ENCODE measurements at places on chromosomes 12 and 14. TPM values are rescaled to one million over a fixed set of nuclear protein-coding genes. Genes with fewer than 3 reads are reported as not detected.
A peak's percentile ranks its signal among the peaks of the same experiment; 100 is the strongest.

GRCh38 chr12:106582641-106583230 is at the start of gene RFX4:
RFX4 (plus strand) TSS chr12:106583004; CDS start chr12:106583321, 317 bp downstream.
- peak; percentile 94 for DNase-seq

DNA sequence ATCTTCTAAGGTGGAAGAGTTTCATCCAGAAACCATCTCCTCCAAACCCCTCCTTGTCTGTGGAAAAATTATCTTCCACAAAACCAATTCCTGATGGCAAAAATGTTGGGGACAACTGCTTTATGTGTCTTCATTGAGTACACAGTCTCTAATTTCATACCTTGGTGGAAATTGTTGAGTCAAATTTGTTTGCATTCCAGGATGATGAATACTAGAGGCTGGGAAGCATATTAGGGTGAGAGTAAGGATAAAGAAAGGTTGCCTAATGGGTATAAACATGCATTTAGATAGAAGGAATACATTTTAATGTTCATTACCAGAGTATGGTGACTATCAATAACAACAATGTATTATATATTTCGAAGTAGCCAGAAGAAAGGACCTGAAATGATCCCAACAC is 98.2 kb downstream of the C12orf42 start:
- no peak for DNase-seq

- no peak for DNase-seq
Measured at GRCh38 chr14:22569106-22569736, 19.8 kb downstream of the DAD1 start.

DNA sequence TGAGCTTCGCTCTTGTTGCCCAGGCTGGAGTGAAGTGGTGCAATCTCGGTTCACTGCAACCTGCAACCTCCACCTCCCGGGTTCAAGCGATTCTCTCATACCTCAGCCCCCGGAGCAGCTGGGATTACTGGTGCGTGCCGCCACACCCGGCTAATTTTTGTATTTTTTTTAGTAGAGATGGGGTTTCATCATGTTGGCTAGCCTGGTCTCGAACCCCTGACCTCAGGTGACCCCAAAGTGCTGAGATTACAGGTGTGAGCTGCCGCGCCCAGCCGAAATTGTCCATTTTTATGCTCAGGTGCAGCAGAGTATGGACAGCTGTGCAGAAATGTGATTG is 19.2 kb upstream of the CYP46A1 start:
- no peak for DNase-seq

The ZDHHC22 gene
- total RNA-seq, result 11.3 TPM

- no peak for DNase-seq
Measured at GRCh38 chr14:54116972-54117371, 160.3 kb upstream of the BMP4 start.

GRCh38 chr14:73777420-73777819 is 63.2 kb upstream of the PNMA1 start:
- peak; percentile 79 for DNase-seq

The SLC35F4 gene
- not detected for total RNA-seq

DNA sequence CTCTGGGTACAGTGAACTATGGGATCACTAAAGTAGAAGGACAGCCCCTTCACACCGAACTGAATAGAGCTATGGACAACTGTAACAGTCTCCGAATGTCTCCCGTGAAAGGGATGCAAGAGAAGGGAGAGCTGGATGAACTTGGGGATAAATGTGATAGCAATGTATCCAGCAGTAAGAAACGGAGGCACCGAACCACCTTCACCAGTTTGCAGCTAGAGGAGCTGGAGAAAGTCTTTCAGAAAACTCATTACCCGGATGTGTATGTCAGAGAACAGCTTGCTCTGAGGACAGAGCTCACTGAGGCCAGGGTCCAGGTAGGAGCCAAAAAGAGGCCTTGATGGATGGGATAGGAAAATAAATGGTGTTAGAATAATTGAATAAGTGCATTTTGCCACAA is 3.5 kb downstream of the ALX1 start:
- DNase-seq, result no peak

The RIMBP2 gene
- 0.70 TPM for total RNA-seq

The VCPKMT gene
- 13.5 TPM for total RNA-seq

The ESYT1 gene
- 112 TPM for total RNA-seq

GRCh38 chr12:127393465-127393864 is 873.5 kb upstream of the TMEM132C start:
- DNase-seq, result no peak

The PRR4 gene
- total RNA-seq, result 1.9 TPM

DNA sequence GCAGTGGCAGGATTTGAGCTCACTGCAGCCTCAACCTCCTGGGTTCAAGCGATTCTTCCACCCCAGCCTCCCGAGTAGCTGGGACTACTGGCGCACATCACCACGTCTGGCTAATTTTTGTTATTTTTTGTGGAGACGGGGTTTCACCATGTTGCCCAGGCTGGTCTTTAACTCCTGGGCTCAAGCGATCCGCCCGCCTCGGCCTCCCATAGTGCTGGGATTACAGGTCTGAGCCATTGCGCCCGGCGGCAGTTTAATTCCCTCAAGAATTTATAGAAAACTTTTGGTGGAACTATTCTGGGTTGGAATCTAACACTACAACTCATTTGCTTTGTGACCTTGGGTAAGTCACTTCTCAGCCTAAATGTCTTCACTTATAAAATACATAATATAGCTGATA is 1.8 kb upstream of the SP1 start:
- no peak for DNase-seq

DNA sequence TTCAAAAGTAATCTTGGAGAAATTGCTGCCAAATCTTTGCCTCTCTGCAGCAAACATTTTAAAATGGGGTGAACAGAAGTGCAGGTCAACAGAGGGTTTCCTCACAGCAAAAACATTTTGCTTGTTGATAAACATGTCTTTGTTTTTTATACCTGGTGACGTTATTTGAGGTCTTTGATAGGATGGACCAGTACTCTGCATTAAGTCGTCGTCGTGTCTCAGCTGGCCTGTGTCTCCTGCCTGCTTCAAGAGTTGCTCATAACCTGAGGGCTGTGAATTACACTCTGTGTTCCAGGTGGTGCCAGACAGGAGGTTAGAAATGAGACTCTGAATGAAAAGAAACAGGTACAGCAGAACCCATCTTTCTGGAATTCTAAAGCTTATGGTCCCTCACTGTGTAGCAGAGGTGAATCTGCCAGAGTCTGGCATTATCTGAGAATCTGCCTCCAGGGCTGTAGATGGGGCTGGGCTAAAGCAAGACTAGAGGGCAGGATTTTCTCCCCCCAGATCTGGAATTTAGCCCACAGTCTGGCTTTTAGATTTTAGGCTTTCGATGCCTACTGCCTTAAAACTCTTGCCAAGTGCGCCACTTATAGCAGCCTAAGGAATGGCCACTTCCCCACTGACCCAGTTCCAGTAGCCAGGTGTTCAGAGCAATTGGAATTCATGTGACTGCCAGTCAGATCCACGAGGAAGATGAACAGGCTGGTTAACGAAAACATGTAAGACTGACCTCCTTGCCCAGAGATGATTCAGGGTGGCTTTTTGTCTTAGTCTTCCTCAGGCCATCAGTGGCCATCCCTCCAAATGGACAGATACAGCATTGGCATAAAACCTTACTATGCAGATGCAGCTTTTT is 161.2 kb downstream of the PRKCH start:
- no peak for DNase-seq

The MYO1H gene
- 0.11 TPM for total RNA-seq

- peak; percentile 63 for DNase-seq
Measured at GRCh38 chr14:73633116-73634010, 11.4 kb upstream of the DNAL1 start.

DNA sequence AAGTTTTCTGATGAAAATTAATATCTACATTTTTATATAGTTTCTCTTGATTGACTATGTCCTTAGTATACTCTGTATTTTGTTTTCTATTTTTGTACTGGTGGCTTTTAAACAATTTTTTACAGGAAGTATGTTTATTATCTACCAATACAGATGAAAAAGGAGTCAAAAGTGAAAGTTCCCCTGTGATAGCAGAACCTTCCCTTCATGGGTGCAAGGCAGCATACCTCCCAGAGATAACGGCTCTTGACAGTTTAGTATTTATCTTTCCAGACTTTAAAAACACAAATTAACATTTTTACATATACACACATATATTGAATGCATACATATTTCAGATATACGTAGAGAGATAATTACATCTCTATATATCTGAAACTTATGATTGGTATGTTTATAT is 17.1 kb upstream of the FAM234B start:
- no peak for DNase-seq

DNA sequence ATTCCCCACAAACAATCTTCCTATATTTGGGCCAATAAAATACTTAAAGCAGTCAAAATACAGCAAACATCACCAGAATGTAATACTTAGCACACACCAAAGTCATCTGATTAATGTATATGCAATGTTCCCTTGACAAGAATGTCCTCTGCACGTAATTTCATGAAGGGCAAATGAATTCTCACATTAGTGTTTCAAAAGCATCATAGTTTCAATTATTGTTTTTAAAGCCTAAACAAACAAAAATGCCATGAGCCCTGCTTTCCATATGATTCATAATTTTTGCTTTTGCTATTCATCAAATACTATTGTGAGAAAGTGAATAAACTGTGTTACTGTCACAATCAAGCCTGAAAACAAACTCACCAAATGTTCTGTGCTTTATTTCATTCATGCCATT is 156.0 kb downstream of the EPS8 start:
- no peak for DNase-seq

GRCh38 chr12:29582146-29582545 is 84.7 kb upstream of the OVCH1 start:
- no peak for DNase-seq

DNA sequence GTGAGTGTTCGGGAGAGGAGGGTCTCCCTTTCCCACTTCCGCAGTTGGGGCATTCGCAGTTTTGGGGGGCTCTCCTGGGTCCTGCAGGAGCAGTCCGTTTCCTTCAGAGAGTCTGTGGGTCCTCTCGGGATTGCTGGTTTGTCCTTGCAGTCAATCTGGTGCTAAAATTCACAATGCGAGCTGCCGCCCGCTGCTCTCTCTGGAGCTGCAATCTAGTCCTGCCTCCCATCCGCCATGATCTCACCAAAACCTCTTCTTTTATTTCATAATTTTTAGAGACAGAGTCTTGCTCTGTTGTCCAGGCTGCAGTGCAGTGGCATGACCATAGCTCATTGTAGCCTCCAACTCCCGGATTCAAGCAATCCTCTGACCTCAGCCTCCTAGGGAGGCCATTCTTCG is 22.5 kb downstream of the RNFT2 start:
- no peak for DNase-seq

- DNase-seq, result peak; percentile 84
Measured at GRCh38 chr14:90495357-90496276, 98.8 kb downstream of the CALM1 start.

The PHLDA1 gene
- 106 TPM for total RNA-seq

- peak; percentile 39 for DNase-seq
Measured at GRCh38 chr12:79448816-79449215, 241.9 kb downstream of the PAWR start.

GRCh38 chr12:53533471-53533870 is 26.2 kb upstream of the NPFF start:
- no peak for DNase-seq

DNA sequence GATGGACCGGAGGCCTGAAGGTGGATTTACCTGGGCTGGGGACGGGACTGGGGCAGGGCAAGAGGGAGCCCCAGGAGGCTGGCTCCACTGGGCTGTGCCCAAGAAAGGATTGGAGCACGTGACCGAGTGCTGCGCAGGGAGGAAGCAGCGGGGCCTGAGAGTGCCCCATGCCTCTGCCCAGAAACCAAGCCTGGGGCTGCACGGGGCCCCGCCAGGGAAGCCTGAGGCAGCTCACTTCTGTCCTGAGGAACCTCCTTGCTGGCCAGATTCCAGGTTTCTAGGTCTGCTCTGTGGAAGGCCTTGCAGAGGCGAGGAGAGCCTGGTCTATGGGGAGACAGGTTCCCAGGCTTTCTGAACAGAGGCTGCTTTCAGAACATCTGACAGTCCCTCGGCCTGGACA is 10.4 kb downstream of the NGB start:
- DNase-seq, result no peak

DNA sequence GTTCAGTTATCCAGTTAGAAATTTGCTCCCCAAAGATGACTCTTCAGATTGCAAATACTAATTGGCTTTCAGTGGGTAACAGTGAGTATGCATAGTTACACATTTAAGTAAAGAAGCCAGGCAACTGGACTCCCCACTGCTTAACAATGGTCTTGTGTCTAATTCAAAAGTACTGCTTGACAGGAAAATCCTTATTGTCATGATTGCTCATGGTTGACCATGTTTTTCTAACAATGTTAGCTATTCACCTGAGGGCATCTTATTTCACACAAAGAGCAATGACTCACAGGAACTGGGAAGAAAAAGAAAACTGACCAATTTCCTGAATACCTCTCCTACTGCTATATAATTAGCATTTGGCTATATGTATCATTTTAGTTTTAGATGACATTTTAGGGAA is 33.7 kb upstream of the ALG10B start:
- DNase-seq, result no peak

DNA sequence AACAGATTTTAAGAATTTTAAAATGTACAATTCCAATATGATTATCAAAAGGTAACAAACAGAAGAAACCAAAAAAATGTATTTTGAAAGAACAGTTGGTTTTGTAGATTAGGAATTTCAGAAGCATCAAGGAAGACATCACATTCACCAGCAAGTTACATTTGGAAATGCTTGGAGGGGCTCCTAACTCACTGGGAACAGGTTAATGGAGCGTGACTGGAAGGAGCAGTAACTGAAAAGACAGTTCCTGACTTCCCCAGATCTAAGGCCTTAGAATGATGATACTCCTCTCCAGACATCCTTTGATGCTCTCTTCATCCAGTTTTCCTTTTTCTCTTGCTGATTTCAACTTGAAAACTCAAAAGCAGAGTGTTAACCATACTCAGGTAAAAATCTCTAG is 220.0 kb upstream of the EGLN3 start:
- no peak for DNase-seq

GRCh38 chr12:100518376-100518775 is 44.7 kb downstream of the NR1H4 start:
- no peak for DNase-seq

The PSMA3 gene
- 342 TPM for total RNA-seq

DNA sequence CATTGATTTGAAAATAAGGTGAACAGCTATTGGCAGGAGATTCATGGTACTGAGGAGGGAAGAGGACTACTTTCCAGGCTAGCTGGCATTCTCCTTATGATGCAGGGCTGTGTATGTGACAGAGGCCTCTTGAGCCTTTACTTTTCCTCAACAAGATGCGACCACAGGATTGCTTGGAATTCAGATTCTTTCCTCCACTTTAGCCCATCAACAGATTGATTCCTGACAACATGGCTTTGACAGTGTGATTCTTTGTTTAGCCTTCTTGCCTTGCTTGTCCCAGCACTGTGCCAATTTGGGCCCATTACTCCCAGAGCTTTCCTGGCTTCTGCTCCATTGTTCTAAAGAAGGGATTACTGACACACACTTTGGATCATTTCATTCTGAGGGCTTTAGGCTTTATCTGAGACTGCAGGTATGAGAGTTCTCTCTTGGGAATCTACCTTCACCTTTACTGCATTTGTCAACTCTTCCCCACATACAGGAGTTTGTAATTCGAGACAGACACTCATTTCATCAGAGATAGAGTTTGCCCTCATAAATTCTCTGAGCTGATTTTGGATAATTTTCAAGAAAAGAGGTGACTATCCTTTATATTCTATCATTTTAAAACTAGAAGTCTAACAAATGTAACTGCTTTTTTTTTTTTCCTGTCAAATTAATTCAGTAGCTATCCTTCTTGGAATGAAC is 206.4 kb upstream of the GZMB start:
- no peak for DNase-seq

GRCh38 chr14:34623506-34623905 is 6.4 kb downstream of the SNX6 start:
- DNase-seq, result no peak

GRCh38 chr12:122018937-122019336 is 2.7 kb upstream of the BCL7A start:
- no peak for DNase-seq

GRCh38 chr14:100065111-100065871 is at the start of gene EVL:
EVL (plus strand) TSS chr14:100065422; CDS start chr14:100065501, 79 bp downstream.
- DNase-seq, result no peak
